ENCODE measurements at places on chromosomes 6 and 20.

GRCh38 chr6:131400054-131400778, 172.8 kb upstream of the ARG1 start:
- no peak for DNase-seq

DNA sequence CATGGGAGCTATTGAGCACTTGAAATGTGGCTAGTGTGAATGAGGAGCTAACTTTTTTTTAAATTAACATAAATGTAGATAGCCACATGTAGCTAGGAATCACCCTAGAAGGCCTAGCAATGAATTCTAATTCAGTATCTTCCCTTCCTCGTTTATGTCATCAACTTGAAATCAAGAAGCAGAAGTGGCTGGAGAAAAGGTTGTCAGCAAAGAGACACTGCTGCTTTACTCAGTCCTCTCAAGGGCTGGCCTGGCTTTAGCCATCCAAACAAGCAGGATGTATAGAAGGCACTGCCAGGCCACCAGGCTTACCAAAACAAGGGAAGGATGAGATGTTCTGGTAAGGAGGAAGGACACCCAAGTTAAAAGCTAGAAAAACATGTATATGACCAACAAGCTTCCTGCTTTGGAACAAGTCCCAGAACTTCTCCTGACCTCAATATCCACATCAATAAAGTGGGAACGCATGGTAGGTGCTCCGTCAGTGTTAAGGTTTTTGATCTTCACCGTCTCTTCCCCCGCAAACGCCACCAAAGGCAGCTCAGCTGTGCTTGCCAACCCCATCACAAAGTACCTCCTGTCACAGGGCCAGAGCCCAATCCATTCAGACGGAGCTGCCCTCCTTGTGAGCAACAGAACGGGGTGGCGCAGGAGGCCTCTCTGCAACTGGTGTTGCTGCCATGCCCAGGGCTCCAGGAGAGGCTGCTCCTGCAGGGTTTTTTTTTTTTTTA, 235.8 kb upstream of the RIN2 start:
- DNase-seq, result no peak

GRCh38 chr6:35554811-35555210, 42.1 kb upstream of the TULP1 start:
- DNase-seq, result no peak

GRCh38 chr20:54356801-54357200, 118.6 kb upstream of the DOK5 start:
- DNase-seq, result no peak

GRCh38 chr6:34236131-34236442, 586 bp upstream of the HMGA1 start:
- DNase-seq, result no peak

DNA sequence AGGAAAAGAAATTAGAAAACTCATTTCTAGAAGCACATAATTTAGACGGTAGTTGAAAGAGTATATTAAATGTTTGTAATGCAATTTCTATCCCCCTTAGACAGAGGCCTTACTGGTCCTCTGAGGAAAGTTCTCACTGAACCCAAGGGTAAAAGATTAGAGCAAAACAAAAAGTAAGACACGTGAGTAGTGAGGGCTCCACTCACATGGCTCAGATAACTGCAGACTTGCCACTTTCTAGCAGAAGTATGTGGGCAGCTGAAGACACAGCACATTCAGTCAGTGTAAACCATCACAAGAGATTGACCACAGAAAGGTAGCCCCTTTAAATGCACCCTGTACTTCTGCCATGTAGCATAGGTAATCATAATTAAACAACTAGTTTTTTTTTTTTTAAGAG, 193.8 kb downstream of the BTBD9 start:
- DNase-seq, result no peak

- no peak for DNase-seq
Observed at GRCh38 chr6:96478695-96479094, 42.9 kb upstream of the UFL1 start.
